ENCODE measurements at places on chromosomes 5 and 9.
A peak's percentile ranks its signal among the peaks of the same experiment; 100 is the strongest.

DNA sequence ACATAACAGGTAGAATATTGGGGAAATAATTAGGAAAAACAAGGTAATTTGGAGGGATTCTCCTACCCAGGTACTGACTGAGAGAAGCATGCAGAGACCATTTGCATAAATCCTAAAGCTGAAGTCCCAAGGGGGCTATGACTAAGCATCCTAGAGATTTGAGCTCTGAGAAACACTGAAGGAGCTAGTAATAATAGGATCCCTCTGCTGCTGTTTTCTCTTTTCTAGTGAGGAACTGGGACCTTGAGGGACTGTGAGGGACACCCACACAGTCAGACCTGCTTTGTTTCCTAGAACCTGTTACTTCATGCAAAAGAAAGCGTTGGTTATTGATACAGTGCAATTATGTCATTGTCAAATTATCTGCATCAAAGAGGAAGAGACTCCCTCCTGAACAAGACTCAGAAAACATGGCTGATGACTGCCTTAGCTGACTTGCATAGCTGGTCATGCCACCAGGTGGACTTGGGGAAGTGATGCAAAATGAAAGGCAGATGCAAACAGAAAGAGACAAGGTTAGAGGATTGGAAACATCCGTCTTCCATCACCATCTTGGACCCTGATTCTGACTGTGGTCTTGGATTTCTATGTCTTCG lies 335.4 kb downstream of the NTRK2 start:
- no peak for DNase-seq

GRCh38 chr5:38783011-38783561 lies 62.7 kb upstream of the OSMR start:
- DNase-seq, result no peak

GRCh38 chr5:112800891-112801290 lies 60.2 kb upstream of the SRP19 start:
- DNase-seq, result no peak

DNA sequence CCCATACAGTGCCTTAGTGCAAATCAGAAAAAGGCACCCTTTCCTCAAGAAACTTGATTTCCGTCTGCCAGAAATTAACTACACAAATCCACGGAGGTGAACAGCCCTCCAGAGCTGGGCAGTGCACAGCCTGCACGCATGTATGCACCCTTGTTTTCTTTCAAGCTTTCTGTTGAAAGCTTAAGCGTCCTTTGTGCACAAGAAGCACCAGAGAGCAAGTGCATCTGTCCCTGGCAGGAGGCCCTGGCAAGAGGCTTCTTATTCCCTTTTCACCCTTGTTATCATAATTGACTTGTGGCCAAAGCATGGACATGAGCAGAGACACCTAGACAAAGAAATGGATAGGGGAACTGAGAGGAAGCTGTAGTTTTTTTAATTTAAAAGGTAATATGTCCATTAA lies 47.4 kb upstream of the ATG10 start:
- no peak for DNase-seq

- DNase-seq, result no peak
Measured at GRCh38 chr9:35112257-35113020, 3.2 kb downstream of the ATOSB start.

GRCh38 chr5:67178085-67178484 lies 18.5 kb downstream of the CD180 start:
- no peak for DNase-seq

DNA sequence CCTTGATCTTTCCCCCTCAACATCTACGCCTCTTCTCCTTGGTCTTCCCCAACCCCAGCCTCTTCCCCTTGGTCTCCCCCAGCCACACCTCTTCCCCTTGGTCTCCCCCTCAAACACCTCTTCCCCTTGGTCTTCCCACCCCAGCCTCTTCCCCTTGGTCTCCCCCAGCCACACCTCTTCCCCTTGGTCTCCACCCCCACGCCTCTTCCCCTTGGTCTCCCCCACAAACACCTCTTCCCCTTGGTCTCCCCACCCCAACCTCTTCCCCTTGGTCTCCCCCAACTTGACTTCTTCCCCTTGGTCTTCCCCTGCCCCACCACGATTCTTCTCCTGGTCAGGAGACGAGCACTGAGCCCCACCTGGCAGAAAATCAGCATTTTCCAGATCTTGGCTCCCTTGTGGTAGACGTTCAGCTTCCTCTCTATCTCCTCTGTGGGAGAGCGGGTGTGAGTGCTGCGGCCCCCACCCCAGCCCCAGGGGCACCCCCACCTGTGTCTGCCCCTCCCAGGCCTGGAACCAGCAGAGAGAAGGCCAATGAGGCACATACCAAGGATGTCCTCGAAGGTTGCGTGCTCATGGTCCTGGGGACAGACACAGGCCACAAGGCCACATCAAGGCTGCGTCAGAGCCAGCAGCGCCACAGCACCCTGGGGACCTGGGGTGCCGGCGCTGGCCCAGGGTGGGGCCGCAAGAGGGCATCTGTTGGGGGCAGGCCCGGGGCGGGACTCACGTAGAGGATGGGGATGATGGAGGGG lies 7.0 kb downstream of the NSMF start:
- no peak for DNase-seq

DNA sequence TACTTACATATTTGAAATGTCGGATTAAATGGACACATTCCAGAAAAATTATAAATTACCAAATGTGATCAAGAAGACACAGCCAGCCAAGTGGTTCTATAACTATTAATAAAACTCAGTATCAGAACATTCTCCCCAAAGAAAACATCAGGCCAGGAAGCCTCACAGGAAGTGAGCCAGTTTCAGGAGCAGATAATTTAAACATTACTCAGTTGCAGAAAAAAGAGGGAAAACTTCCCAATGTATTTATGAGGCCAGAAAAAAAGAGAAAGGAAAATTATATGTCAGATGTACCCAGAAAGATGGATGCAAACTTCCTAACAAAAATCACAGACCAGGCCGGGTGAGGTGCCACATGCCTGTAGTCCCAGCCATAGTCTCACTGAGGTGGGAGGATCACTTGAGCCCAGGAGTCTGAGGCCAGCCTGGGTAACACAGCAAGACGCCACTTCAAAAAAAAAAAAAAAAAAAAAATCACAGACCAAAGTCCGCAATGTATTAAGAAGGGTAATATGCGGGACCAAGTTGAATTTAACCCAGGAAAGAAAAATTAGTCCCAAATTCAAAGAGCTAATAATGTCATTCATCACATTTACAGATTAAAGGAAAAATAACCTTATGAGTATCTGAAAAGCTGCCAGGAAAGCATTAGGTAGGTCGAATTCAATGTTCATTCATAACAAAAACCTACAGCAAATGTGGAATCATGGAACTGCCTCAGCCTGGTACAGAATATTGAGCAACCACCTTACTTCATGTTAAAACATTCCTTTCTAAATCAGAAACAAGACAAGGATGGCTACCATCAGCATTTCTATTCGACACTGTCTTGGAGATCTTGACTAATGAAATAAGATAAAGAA lies 37.2 kb upstream of the NRARP start:
- no peak for DNase-seq

- no peak for DNase-seq
Measured at GRCh38 chr5:16936150-16936988, at the start of gene MYO10. Gene MYO10, minus strand, starts transcription at chr5:16936288. Its CDS starts 480 bp downstream, at chr5:16935808.

GRCh38 chr5:140221697-140222223 lies 46.8 kb downstream of the CYSTM1 start:
- no peak for DNase-seq

DNA sequence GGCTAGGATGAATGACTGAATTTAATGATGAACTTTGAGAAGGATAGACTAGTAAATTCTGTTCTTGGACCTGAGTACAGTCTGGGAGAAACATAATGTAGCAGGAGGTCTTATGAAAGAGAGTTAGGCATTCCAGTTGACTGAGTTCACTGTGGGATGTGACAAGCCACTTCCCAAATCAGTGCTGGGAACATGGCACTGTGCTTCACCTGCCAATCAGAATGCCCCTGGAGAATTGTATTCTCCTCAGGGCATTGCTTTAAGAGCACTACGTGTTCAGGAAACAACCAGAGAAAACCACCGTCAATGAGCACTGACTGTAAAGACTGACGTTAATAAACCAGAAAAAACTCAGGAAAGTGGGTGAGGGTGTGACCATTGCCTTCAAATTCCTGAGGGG lies 1.2 kb downstream of the CCDC107 start:
- no peak for DNase-seq

DNA sequence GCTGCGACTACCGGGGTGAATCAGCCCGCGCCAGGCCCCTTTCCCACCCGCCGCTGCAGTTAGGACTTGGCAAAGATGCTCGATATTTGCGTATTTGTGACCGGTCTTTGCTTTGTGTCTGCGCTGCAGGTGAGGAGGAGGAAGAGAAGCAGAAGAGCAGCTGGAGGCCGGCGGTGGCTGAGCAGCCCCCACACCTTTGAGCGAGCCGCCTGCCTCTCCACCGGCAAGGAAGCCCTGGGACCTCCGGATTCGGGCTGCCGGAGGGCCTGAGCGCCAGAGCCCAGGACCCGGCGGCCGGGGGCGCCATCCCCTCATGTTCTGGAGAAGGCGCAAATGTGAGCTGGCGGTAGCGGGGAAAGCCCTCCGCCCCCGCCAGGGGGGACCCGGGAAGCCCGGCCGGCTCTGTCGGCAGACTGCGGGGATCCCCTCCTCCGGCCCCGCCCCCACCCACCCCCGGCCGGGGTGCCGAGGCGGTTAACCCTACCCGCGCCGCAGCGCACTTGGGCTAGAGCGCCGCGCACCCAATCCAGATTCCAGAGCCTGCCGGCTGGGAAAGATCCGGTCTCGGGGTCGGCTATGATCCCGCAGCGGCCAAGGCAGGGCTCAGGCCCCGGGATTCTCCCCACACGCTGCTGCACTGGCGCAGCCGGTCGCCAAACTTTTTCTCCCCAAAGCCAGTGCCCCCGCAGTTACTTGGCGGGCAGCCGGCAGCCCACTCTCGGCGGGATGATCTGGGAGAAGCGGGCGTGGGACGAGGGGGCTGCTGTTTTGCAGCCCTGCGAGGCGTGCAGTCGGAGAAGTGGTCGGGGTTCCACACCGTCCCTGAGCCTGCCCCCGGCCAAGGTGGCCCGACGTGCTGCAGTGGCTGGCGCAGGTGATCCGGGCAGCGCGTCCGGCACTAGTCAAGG lies 800 bp upstream of the KCNN2 start:
- DNase-seq, result peak; percentile 49

GRCh38 chr5:153903321-153903720 lies 135.4 kb downstream of the FAM114A2 start:
- no peak for DNase-seq

DNA sequence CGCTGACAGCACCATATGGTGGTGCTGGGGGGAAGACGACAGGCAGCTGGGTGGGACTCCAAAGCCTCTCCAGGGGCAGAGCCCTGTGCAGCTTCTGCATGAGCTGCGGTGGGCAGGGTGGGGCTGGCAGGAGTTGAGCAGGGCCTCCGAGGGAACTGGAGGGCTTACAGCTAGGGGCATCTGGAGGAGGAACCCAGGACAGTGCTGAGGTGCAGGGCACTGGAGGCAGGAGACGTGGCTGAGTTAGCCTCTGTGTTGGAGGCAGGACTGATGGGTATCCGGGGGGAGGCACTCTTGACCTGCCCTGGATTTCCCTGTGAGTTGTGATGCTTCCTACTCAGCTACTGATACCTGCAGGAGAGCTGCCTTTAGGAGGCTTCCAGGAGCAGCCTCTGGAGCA lies 45.0 kb downstream of the TENT4A start:
- DNase-seq, result no peak

- DNase-seq, result no peak
Measured at GRCh38 chr9:77463151-77463550, 185.0 kb downstream of the GNA14 start.

DNA sequence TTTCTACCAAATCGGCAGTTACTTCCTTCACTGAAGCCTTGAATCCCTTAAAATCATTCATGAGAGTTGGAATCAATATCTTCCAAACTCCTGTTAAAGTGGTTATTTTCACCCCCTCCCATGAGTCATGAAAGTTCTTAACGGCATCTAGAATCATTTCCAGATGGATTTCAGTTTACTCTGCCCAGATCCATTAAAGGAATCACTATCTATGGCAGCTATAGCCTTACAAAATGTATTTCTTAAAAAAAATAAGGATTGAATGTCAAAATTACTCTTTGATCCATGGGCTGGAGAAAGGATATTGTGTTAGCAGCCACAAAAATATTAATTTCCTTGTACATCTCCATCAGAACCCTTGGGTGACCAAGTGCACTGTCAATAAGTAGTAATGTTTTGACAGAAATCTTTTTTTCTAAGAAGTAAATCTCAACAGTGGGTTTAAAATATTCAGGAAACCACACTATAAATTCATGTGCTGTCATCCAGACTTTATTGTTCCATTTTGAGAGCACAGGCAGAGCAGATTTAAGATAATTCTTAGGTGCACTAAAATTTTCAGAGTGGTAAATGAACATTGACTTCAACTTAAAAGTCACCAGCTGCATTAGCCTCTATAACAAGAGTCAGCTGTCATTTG lies 767.7 kb downstream of the DTWD2 start:
- no peak for DNase-seq

DNA sequence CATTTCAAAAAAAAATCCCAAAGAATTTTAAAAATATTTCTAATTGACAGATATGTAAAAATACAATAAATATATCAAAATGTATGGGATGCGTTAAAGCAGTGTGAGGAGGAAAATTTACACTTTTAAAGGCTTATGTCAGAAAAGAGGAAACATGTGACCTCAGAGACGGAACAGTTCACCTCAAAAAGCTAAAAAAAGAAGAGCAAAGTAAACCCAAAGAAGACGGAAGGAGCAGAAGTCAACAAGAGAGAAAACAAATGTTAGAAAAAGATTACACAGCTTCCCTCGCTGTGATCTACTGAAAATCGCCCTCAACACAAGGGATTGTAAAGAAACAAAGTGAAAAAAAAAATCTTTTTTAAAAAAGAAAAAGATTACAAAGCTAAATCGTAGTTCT lies 186.9 kb downstream of the AUH start:
- DNase-seq, result no peak

- no peak for DNase-seq
Measured at GRCh38 chr5:40278881-40279280, 400.8 kb upstream of the PTGER4 start.

DNA sequence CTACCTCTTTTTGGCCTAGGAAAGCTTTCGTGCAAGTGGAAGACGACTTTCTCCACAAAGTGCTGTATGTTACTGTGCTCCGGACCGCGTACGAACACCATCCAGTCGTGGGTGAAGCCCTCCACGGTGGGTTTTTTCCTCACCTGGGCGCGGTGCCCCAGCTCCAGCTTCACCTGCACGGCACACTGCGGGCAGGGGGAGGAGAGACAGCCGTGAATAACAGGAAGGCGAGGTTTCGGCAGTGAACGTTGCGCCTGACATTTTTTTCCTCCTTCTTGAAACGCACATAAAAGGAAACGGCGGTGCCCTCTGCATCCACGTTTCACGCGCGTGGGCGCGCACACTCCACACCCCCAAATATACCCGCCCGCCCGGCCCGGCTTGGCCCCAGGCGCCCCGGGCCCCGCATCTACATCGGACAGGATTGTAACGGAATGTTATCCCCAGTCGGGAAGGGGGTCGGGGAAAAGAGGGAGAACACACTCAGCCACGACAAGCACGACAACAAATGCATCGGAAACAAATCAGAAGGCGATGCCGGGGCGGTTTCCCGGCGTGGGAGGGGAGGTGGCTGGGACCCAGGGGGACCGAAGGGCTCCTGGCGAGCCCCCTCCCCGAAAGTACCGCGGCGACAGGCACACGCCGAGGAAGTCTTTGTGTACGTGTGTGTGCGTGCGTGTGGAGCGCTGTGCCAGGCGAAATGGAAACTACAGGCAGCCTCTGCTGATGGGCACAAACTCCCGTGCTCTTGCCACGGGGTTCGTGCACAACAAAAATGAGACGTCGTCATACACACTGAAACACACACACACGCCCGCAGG lies 1.4 kb downstream of the MLLT3 start:
- DNase-seq, result peak; percentile 18
